Right renal pelvis (tissue), 4 donors: ENCODE measurements at places on chromosomes 7 and 10.

GRCh38 chr10:71743866-71744265, 24.3 kb upstream of the C10orf105 start:
- no peak for DNase-seq

DNA sequence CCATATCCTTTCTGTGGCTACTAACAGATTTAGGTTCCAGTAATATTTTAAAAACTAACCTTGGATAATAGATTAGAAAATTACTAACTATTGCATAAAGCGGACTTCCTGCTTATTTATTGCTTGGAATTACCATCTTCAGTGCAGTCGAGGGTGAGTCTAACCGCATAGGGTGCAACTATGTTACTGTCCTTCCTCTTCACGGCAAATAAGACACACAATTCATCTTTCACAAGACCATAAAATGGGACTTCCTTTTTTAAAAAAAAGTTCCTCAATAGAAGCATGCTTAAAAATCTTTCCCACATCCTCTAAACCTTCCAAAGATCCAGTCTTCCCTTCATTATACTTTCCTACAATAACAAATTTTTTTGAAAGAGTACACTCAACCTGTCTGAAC, 2.1 kb downstream of the SLC25A40 start:
- DNase-seq: no peak

- no peak for DNase-seq
Measured at GRCh38 chr7:107939573-107940489, 48.8 kb downstream of the DLD start.

DNA sequence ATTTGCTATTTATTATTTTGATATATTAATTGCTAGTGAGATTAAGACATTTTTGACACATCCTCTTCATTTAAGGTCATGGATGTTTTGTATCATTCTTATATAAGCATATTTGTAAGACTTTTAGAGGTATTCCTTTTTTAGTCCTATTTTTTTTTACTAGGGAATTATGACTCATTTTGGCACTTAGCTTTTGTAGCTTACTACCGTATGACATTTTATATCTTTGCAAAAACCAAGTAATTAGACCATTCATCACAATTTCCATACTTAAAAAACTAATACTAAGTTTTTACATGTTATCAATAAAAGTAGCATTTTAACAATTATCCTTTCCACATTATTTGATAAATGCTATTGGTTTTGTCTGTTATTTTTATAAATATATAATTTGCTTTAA, 41.6 kb downstream of the BMPR1A start:
- DNase-seq: no peak

GRCh38 chr7:88233828-88234227, 14.0 kb upstream of the SRI start:
- no peak for DNase-seq

- DNase-seq: no peak
Measured at GRCh38 chr10:1168763-1169162, 112.6 kb downstream of the WDR37 start.

DNA sequence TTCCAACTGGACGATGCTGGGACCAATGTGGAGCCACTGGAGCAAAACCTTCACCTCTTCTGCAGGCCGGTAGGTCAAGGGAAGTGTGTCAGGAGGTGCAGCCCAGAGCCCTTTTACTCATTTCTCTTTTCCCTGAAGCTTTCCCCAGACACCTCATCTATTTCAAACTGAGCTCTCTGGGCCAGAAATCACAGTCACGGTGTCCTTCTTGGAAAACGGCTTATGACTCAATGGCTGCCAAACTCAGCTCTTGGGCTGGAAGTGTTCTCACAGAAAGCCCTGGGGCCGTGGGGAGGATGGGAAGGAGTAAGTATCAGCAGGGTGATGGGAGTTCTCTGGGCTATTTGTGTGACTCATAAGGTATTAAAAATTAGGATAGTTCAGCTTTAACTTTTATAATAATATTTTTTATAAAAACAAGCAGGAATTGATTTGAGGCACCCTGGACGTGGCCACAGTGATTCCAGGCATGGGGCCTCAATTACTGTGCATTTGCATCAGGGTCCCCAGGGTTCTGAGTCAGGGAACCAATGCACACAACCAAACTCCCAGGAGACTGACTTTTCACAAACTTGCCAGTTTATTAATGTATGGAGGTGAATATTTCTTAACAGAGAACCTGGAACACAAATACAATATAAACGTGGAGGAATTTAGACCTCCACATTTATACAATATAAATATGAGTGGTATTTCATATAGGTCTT, 187.4 kb upstream of the TMEM72 start:
- DNase-seq: no peak

- no peak for DNase-seq
Measured at GRCh38 chr10:6124666-6125065, 35.8 kb downstream of the RBM17 start.

DNA sequence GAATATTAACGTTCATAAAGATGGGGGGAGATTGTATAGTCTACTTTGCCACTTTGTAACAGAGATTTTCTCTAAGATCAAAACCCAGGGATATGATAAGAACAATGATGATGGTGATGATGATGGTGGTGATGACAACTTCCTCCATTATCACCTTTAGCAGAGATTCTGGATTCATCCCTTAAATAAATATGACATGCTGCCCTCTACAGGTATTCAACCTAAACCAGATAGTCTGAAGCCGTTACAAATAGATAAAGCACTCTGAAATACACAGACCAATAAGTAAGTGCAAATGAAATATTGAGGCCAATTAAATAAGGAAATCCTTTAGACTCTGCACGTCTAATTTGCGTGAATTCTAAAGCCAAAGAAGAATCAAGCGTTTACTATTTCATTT, 211.5 kb downstream of the CREB5 start:
- DNase-seq: no peak

DNA sequence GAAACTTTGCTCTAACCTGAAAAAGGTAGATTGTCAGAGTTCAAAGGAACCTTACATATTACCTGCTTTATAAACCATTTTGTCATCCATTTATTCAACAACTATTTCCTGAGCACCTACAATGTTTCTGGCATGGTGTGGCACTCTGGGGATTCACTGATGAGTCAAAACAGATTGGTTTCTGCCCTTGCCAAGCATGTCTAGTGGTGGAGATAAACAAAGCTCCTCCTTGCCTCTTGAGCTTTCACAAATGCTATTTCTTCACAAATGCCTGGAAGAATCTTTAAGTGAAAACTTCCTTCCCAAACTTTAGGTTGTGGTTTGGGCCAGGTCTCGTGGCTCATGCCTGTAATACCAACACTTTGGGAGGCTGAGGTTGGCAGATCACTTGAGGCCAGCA, 85.1 kb upstream of the RELN start:
- no peak for DNase-seq

GRCh38 chr10:17617031-17617911, at the start of gene HACD1:
HACD1 (minus strand) TSS chr10:17617374; CDS start chr10:17617339, 35 bp downstream.
- DNase-seq: no peak

DNA sequence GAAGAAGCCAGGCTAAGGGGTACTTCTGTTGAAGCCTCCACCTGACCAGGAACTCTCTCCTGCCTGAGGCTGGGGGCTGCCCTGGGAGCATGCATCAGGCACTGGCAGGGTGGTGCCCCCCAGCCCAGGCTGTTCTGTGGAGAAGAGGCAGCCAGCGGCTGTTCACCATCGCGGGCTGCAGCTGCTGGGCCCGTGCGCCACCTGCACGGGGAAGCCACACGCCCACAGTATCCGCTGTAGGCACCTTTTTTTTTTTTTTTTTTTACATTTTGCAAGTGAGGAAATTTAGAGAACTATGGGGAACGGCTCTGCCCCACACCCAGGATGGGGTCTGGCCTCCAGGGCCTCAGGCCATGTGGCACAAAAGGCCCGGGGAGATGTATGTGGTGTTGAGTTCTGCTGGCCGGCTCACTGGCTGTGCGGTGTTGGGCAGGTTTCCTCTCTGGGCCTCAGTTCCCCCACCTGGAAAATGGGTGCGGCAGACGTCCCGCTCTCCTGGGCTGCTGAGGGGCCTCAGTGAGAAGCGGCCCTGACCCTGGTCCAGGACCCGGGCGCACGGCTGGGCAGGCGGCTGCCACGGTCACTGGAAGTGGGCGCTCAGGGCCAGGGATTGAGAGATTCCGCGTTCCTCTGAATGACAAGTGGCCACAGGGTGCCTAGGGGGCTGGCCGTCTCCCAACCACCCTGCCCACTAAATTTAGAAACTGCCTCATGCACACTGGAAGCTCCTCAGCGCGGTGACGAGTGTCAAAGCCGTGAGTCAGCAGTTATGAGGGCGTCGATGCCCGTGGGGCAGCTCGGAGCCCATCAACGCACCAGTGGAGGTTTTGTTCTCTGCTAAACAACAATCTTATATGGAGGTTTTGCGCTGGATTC, 8.8 kb upstream of the INTS1 start:
- no peak for DNase-seq

DNA sequence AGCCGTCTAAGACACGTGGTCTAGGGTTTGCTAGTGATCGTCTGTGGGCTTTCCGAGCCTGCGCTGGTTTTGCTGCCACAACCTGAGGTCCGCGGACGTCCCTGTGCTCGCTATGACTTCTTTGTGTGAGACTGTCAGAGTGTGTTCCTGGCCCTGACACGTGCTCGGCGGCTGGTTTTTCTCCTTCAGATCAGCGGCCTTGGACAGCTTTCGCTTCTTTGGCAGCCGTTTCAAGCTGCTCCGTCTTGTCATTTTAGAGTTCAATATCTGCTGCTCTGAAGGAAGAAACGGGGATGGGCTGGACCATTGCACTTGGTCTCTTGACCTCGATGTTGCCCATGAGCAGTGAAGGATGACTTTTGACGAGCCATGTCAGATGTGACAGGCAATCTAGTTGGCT, 147.3 kb downstream of the MGMT start:
- DNase-seq: no peak

GRCh38 chr10:14180911-14181566, 149.7 kb downstream of the FRMD4A start:
- no peak for DNase-seq

- DNase-seq: no peak
Measured at GRCh38 chr7:90593205-90593604, 2.9 kb upstream of the CDK14 start.

GRCh38 chr7:29316926-29317325, 122.4 kb downstream of the CHN2 start:
- DNase-seq: no peak
